Mesothelial cell of epicardium (in vitro differentiated cells): ENCODE measurements at places on chromosomes 3 and 15. TPM values are rescaled to one million over a fixed set of nuclear protein-coding genes. Genes with fewer than 3 reads are reported as not detected.

KCNMB3 gene
- 4.1 to 5.2 TPM (median 4.9 TPM) in 3 replicates for total RNA-seq

TIMP4 gene
- total RNA-seq: 0.16 to 0.45 TPM (median 0.18 TPM) in 3 replicates

CNTN4 gene
- 67.0 to 73.8 TPM (median 68.9 TPM) in 3 replicates for total RNA-seq

RAB5A gene
- 71.4 to 77.7 TPM (median 73.4 TPM) in 3 replicates for total RNA-seq

GRCh38 chr15:31197497-31198414 is 96.2 kb upstream of the TRPM1 start:
- no peak for DNase-seq

DNA sequence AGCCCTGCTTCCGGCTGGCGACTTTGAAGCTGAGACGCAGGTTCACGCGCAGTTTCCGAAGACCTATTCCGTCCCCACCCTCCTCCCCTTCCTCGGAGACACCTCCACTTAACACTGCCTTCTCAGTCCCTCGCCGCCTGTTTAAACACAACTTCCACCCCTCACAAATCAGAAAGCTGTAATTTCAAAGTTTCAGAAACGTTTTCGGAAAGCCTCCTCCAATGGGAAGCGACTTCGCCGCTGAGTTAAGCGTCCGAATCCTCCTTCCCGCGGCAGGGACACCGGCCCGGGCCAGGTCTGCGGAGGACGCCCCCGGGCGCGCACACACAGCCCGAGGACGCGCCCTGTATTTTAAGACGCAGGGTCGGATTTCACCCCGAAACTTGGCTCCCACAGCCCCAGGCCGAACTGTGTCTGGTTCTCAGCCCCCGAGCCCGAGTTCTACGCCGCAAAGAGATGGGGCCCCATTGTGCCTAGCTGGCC is 559 bp upstream of the LRRN1 start:
- DNase-seq: peak; percentile 61
